ENCODE measurements at places on chromosomes 5 and 9.

DNA sequence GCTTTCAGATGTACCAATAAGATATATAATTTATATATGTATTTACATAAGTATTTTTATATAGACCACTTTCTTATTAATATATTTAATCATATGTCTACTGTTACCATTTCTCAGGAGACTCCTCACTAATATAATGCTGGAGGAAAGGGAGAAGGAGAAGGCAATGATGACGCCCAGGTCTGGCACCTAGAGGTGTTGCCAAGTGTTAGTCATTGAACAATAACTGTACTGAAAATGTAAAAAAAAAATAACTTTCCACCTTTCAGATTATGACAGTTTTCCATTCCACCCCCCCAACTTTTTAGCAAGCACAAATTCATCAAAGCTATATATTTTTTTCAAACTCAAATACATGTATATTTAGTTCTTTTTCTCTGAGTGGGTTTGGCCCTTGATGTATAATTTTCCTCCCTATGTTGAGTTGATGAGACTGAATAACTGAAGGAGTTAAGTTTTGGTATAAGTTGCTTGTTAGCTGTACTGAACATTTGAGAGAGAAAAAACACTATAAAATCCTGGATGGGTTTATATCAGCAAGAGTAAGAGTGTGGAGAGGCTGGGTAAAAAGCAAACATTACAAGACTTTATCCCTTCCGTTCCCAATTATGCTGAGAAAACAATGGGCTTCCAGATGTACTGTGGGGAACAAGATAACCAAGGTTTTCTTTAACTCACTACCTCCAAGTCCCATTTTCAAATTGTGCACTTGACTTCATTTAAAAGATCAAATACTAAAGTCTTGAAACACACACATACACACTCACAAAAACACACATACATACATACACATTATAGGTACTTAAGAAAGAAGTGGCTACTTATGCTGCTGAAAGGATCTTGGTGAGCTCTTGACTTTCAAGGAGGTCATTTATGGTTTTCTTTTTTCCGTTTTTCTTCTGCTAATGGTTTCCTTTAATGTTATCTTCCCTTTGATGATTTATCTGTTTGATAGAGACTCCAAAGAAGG lies 142.8 kb upstream of the IFNE start:
- no peak for DNase-seq

- DNase-seq, result no peak
Observed at GRCh38 chr5:176744584-176744965, 65.8 kb upstream of the UNC5A start.

- DNase-seq, result no peak
Observed at GRCh38 chr9:127166111-127166510, 43.7 kb upstream of the ANGPTL2 start.

DNA sequence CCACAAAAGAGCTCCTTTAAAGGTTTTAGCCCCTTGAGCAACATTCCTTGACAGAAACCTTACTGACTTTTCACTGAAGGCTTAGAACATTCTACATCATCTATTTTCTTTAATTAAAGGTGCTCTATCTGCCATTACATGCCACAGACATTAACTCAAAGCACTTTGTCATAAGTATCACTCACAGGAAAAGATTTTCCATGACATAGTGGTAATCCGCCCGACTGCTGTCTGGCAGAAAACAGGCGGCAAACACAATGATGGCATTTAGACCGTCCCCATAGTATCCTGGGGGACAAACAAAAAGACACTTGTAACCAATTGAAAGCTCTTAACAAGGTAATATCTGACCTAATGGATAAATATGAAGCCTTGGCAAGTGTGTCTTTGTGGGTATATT lies 126.2 kb upstream of the PCA3 start:
- no peak for DNase-seq

DNA sequence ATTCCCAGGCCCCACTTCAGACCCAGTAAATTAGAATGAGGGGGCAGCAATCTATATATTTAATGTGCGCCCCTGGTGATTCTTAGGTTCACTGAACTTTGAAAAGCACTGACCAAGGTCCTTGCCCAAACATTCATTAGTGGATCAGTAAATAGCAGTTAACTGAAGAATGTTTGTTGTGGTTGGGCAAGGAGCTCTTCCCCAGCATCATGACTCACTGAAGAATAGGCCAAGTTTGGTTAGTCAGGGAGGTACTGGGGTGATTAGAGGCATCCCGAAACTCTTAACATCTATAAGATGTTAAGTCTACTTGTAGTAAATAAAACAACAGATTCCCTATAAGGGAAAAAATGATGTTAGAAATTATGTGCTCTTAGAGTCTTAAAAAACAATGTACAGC lies 833 bp upstream of the MROH2B start:
- DNase-seq, result no peak

GRCh38 chr5:80569961-80570786 lies at the start of gene ANKRD34B:
ANKRD34B (minus strand) TSS chr5:80570280; CDS start chr5:80560019, 10,261 bp downstream.
- no peak for DNase-seq

DNA sequence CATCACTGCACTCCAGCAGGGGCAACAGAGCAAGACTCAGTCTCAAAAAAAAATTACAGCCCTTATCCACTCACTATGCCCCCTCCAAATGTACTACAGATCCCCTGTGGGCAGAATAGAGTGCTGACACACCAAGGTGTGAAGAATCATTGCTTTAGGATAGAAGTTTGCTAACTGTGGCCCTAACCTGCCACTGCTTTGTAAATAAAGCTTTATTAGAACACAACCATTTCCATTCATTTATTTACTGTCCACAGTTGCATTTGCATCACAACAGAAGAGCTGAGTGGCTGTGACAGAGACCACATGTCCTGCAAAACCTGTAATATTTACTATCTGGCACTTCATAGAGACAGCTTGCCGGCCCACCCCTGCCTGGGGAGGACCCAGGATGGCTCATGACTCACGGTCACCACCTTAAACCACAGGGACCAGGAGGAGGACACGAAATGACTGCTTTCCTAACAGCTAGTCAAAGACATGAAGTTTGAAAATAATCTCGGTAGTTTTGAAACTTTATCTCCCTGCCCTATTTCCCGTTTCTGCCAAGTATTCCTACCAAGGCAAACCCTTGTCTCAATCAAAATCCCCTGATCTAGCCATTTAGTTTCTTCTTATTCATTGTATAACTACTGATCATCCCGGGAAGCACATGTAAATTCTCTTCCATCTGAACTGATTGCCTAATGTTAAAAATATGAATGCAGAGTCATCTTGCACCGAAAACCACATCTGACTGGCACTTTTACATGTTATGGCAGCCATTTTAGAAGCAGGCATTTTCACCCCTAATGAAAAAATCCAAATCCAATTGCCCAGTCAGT lies 206.1 kb downstream of the SLIT3 start:
- no peak for DNase-seq

DNA sequence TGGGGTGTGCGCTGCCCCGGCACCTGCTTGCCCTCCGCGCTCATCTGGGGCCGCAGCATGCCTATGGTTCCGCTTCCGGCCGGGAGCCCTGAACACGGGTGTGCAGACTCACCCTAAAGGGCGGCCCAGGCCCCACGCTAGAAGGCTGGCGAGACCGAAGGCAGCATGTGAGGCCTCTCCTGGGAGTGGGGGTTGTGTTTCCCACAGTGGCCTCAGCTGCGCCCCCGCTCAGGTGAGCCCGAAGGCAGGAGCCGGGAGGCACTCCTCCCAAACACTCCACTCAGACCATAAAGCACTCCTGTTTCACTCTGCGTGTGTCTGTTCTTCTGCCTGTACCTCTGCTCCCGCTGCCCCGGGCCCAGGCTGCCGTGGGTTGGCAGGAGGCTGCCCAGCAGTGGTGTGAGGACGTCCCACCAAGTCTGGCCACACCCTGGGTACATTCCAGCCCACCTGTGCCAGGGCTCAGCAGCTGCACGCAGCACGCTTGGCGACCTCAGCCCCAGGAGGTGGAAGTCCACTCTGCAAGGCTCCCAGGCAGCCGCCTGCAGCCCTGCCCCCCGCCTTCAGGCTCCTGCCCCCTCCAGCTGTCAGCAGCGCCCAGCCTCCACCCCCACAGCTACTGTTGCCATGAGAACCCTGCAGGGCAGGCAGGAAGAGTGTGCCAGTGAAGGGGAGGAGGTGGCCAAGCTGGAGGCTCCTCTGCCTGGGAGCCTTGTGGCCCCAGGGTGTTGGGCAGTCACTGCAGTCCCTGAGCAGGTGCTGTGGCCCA lies 1.2 kb upstream of the AJM1 start:
- DNase-seq, result no peak

- DNase-seq, result no peak
Observed at GRCh38 chr9:16046713-16047112, 493.9 kb downstream of the CCDC171 start.

DNA sequence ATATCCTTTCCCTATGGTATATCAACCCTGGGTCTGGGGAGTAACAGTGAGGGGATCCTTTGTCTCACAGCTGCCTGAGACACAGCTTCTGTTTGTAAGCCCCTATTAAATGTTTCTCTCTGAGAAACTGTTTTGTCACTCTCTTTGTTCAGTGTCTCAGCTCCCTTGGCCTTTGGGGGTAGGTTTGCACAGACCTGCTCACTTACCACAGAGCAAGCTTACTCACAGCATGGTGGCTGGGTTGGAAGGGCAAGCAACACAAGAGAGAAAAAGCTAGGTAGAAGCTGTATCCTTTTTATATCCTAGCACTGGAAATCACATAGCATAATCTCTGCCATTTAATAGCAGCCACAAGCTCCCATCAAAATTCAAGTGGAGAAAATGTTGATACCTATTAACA lies 4.5 kb downstream of the BAAT start:
- DNase-seq, result no peak

Data from hematopoietic multipotent progenitor cell treated with erythropoietin and hydrocortisone succinate and interleukin-3 and kit ligand, for 17 days (in vitro differentiated cells).